Fibroblast of skin of scalp (primary cell): ENCODE measurements at places on chromosomes 7 and 10.
A peak's percentile ranks its signal among the peaks of the same experiment; 100 is the strongest.

GRCh38 chr7:32532086-32532485 lies 36.8 kb downstream of the AVL9 start:
- no peak for DNase-seq

GRCh38 chr7:131145770-131146169 lies 181.9 kb upstream of the MKLN1 start:
- no peak for DNase-seq

DNA sequence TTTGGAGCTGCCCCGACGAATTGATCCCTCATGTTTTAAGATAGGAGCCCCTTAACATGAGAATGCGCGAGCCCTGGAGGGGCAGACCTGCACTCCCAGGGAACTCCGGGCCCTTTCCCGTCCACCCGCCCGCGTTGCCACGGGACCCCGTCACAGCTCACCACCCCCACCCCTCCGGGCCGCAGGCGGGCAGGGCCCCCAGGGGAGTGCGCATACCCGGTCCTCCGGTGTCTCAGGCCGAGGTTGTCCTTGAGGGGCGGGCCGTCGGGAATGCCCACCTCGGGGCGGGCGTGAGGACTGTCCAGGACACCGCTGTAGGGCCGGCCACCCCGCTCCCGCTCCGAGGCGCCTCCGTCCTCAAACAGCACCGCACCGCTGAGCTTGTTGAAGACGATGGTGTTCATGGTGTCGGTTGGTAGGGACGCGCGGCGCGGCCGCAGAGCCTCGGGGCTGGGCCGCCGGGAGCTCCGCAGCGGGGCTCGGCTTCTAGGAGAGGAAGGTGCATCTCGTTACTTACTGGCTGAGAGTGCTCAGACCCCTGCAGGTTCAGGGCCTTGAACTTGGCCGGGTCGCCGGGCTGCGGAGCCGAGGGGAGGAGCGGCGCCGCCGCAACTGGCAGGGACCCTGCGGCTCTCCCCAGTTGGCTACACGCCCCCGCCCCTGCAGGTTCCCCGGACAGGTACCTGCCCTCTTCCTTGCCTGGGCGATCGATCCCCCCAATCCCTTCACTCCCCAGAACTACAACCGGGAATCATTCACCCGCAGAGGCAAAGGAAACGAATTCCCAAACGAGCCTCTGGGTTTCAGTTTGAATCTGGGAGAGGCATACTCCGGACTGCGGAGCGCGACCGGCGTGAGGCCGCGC lies 2.4 kb downstream of the MKX start:
- DNase-seq = no peak

GRCh38 chr7:130904792-130905191 lies 170.8 kb upstream of the KLF14 start:
- DNase-seq = no peak

DNA sequence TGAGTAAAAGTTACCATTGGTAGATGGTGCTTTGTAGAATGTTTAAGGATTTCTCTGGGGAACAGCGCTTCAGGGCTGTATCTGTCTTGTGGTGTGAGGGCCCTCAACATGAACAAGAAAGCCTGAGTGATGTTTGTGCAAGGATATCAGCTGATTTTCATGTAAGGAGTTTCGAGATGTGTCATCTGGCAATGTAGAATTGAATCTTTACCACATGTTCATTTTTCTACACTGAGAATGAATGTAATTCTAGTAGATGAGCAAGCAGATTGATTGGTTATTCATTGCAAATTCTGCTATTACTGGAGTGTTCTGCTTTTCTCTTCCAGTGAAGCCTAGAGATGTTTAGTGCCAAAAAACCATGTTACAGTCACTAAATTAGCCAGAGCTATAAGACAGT lies 87.7 kb downstream of the ST7 start:
- DNase-seq = peak; percentile 81

DNA sequence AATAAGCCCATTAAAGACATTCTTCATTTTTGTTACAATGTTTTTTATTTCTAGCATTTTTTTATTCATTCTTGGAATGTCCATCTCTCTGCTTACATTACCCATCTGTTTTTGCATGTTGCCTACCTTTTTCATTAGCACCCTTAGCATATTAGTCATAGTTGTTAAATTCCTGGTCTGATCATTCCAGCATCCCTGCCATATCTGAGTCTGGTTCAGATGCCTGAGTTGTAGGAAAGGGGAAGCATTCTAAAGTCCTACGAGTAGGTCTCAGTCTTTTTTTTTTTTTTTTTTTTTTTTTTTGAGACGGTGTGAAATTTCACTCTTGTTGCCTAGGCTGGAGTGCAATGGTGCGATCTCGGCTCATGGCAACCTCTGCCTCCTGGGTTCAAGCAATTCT lies 19.7 kb upstream of the NRF1 start:
- no peak for DNase-seq

DNA sequence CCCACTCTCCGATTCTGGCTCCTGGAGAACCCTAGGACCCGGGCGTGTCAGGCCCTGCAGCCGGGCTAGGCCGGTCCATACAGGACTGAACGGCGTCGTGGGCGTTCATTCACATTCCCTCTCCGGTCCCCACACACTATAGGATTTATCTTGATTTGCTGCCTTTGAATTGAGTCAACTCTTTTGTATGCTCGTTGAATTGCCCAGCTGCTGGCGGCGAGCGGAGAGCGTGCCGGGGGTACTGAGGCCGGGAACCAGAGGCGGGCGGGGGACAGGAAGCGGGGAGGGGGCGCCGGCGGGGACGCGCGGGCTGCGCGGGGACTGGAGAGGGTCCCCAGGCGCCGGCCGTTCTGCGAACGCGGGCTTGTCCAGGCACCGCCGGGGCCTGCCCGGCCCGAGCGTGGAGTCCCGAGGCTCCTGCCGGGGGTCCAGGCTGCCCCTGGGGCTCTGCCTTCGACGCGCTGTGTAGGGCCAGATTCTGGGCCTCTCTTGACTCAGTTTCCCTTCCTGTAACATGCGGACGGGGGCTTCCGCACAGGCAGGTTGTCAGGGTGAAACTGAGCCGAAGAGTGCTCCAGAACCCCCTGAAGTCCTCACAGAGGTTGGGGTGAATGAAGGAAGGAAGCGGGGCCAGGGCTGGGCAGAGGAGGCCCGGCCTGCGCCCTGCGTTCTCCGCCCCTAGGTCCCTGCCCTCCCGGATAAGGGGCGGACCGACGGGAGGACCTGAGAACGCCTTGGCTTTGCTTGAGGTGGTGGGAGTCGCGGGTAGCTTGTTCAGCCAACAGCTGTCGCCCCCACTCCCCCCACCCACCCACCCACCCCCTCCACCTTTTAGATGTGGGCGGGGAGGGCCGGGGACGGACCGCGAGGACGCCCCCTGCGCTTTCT lies 769 bp upstream of the ELFN1 start:
- DNase-seq = peak; percentile 56

GRCh38 chr7:1054438-1054837 lies 10.1 kb downstream of the GPR146 start:
- no peak for DNase-seq

DNA sequence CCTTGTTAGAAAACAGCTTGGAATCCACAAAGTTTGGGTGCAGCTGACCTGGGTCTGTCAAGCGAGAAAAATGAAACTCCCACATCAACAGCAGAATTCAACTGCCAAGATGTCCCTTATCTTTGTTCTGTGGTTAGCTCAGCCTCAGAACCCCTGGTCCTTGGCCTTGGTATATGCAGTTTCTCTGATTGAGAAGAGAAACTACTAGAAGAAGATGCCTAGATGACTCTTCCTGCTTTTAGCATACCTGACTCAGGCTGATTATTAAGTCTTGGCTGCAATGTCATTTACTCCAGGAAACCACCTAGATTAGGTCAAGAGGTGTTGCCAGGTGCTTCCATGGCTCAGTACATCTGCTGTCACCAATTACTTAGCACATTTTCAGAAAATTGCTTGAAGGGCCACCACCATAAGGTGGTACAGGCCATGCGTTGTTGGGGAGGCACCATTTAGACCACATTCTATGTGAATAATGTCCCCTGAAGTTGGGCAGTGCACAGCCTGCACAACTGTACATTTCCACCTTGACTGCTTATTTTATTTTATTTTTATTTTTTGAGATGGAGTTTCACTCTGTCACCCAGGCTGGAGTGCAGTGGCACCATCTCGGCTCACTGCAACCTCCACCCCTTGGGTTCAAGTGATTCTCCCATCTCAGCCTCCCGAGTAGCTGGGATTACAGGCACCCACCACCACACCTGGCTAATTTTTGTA lies 59.4 kb upstream of the ZNF438 start:
- DNase-seq = no peak

- no peak for DNase-seq
These were observed 181.2 kb upstream of the PRSS58 start for GRCh38 chr7:142438923-142439515.

- DNase-seq = no peak
These were observed 67.9 kb downstream of the PTPRN2 start for GRCh38 chr7:158519633-158520174.

DNA sequence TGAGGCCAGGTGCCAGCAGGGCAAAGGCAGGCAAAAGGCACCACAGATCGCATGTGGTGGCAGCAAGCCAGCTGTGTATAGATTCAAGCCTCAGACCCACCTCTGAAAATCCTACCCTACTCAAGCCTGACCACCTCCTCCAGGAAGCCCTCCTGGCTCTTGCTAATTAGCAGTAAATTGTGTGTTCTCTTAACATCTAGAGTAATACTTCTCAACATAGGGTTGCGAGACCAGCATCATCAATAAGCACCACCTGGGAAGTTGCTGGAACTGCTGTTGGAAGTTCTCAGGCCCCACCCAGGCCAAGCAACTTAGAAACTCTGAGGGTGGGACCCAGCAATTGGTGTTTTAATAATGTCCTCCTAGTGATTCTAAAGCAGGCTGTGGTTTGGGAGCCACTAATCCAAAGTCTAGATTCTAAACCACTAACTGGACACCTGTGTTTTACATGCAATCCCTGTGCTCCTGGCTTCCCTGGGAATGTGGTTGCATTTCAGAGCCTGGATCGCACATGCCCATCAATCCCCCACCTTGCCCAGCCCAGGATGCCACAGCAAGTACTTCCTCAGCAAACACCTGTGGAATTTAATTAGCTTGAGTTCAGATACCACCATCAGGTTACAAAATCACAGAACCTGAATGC lies 46.2 kb downstream of the KCNMA1 start:
- DNase-seq = no peak

DNA sequence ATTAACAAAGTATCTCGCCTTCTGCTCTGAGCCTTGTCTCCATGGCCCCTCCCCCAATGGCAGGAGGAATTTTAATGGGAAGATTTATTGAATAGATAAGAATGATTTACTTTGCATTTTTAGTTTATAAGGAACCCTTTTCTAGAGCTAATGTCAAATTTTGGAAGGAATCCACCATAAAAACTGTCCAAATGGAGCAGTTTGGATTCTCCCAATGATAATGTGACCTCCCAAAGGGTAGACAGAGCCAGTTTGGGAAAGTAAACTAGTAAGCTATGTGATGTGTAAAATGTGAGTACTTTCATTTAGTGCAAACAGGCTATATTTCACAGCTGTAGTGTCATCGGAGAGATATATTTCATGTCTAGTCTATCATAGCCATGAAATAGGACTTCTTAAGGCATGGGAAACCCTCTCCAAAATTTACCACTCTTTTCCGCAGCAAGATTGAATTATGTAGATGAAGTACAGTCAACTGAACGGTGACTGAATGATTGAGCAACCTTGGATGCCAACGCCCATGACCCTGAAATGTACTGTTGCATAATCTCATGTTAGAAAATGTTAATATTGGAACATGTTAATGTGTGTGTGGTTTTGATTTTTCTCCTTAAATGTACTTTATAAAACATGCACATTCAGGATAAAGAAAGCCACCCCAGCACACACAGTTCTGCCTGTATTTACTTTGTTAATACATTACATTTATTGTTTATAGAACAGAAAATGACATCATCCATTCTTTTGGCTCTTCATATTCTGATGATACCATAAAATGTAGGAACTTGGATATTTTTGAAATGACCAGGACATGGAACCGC lies 140.6 kb downstream of the NRP1 start:
- peak; percentile 74 for DNase-seq

DNA sequence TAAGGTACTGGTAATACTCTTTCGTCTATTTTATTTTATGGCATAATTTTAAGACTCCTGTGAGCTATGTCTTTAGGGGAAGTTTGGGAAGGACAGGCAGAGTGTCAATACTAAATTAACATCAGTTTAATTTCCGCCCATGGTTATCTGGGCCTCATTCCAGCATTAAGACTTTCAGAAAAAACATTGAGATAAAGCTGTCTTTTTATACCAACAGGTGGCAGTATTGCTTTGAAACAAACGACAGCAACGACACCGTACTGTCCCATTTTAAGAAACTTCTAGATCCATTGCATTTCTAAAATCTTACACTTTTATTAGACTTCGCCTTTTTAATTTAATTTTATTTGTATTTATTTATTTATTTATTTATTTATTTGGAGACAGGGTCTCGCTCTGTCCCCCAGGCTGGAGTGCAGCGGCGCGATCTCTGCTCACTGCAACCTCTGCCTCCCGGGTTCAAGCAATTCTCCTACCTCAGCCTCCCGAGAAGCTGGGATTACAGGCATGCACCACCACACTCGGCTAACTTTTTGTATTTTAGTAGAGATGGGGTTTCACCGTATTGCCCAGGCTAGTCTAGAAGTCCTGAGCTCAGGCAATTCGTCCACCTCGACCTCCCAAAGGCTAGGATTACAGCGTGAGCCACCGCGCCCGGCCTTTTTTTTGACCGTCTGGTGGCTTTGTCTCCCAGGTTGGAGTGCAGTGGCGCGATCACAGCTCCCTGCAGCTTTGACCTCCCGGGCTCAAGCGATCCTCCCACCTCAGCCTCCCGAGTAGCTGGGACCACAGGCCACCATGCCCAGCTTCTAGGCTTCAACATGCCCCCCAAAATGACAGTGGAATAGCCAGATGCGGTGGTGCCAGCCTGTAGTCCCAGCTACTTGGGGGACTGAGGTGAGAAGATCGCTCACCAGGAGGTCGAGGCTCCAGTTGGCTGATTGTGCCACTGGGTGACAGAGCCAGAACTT lies 78.7 kb upstream of the C1GALT1 start:
- DNase-seq = peak; percentile 72

GRCh38 chr7:120079704-120080103 lies 193.3 kb upstream of the KCND2 start:
- DNase-seq = no peak

DNA sequence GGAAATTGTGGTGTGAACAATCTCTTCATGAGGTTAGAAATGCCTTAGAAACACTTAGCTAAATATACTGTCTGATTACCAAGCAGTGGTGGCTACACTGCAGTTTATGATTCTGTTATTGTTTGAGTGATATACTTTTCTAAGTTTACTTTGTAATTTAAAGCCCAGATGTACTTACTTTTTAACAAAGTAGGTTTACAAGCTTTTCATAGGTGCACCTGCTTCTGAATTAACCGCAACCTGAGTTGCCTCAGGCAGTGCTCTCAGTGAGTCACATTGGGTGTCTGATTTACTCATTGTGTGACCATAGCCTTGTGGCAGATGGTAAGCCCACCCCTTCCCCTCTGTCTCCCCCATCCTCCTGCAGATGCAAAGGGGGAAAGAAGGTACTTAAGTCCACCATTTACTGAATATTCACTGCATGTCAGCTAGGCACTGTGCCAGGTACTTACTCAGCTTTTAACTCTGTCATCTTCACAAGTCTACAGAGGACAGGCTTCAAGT lies 9.0 kb downstream of the MTURN start:
- DNase-seq = peak; percentile 37

GRCh38 chr10:69065406-69066361 lies 22.2 kb upstream of the SRGN start:
- peak; percentile 42 for DNase-seq

- DNase-seq = no peak
These were observed 73.9 kb upstream of the GTF2I start for GRCh38 chr7:74583630-74584029.
